ENCODE measurements at places on chromosomes 7 and 10.
A peak's percentile ranks its signal among the peaks of the same experiment; 100 is the strongest.

GRCh38 chr7:88668591-88668990, 90.9 kb upstream of the ZNF804B start:
- DNase-seq: no peak

DNA sequence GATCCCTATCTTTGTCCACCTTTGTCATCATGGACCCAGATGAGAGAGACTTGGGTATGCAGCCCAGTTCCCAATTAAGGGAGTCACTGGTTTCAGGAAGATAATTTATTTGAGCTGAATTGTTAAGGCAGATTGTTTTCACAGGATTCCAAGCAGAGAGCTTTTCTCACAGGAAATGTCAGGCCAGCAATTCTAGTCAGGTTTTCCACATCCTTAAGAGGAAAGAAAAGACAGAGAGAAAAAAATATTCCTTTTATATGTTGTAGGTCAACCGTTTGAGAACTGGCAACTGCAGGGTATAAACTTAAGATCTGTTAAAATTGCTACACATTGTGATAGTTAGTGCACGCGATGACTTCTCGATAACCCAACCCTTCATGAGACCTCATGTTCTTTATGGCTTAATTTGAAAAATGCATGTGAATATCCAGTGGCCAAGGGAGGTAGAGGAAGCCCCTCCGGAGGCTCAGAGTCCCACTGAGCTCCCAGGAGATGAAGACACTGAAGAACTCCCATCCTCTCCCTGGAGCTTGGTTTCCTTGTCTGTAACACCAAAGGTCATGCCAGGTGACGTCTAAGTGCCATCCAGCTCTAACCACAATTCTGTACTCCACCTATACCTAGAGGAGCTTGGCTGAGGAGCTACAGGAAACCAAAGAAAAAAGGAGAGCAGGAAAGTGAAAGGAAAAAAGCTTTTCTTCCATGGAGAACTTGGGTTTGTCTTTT, 45.6 kb downstream of the MINDY4 start:
- no peak for DNase-seq

GRCh38 chr10:14674376-14675050, 100.2 kb downstream of the FAM107B start:
- no peak for DNase-seq

GRCh38 chr7:138015096-138015495, 13.2 kb upstream of the CREB3L2 start:
- DNase-seq: no peak

DNA sequence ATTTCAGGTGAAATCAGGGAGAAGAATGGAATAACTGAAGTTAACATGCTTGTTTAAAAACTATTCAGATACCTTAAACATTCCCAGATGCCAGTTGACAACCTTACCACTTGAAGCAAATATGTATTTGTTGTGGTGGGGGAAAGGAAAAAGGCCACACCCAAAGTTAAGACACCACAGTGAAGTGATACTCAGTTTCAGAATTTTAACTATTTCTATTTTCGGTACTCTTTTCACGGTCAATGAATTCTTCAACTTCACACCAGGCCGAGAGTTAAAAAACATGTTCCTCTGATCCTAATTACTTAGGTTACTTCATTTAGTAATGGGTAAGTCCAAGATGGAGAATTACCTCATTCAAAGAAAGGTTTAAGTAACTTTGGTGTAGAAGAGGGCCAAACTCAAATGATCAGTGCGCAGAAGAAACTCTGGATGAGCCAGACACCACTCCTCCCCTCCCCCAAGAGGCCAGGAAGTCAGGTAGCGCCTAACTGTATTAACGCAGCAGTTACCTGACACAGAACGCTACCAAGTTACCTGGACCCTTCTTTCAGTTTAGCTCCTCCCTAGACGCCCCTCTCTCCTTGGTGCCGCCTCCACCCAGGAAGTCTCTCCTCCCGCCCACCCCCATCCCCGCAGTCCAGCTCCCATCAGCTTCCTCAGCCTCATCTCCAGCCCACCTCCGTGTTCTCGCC, 700 bp downstream of the MTPN start:
- peak; percentile 7 for DNase-seq

DNA sequence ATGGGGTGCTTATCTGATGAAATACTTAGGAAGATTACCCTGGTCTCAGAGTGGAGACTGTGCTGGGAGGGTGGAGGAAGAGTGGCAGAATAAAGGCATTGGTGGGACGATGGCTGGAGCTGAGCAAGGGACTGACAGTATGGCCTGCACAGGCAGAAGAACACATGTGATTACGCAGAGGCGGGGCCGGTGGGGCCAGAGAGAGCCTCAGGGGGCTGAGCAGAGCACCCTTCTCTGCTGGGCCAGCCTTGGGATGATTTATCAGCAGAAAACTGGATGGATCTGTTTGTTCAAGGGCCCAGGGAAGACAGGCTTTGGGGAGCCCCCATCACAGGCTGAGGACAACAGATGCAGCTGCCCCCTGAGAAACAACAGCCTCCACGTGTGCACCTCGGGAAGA, 272.1 kb downstream of the SDK1 start:
- no peak for DNase-seq

DNA sequence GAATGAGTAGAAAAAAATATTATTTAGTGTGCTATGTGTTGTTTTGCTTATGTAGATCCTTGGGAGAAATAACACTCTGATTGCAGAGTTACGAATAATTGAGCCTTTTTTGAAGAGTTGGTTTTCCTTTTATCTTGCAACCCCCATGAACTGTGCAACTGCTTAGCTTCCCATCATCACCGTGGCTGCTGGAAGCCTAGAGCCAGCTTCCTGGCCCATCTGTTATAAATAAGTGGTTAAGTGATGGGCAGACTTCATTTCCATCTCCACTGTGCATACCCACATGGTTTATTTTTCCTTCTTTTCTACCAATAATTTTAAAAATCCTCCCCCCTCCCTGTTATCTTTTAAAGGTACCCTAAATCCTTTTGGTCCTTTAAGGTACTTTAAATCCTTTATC, 554.9 kb upstream of the GALNT17 start:
- DNase-seq: no peak

- DNase-seq: no peak
Measured at GRCh38 chr7:29142021-29142727, 4.2 kb downstream of the CPVL start.

GRCh38 chr7:48097521-48098231, 8.6 kb downstream of the UPP1 start:
- DNase-seq: no peak

GRCh38 chr7:100602889-100603725, 944 bp downstream of the PCOLCE start:
- DNase-seq: no peak

DNA sequence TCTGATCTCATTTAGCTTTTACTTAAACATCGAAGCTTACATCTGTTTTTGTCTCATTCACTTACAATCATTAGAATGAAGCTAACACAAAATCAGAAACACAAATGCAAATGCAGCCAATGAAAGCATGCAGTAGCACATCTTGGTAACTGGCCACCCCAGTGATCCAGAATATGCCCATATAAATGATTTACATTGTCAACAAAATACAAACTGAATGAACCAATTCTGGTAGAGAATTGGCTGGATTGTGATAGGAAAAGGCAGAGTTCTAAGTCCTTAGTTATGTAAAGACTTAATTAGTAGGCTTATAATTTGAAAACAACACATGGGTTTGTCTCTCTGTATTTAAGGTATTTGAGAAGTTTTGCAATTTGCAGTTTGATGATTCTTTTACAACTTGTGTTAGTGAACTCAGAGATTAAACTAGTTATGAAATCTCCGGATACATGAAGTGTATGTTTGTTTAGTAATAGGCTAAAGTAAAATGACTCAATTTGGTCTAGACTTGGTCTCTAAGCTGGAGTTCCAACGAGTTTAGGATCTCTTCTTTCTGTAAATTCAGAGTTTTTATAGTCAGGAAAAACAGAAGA, 21.2 kb downstream of the TECTB start:
- no peak for DNase-seq

GRCh38 chr7:47385536-47386125, 196.3 kb downstream of the TNS3 start:
- no peak for DNase-seq

GRCh38 chr7:55898287-55898686, 11.0 kb downstream of the ZNF713 start:
- DNase-seq: no peak

DNA sequence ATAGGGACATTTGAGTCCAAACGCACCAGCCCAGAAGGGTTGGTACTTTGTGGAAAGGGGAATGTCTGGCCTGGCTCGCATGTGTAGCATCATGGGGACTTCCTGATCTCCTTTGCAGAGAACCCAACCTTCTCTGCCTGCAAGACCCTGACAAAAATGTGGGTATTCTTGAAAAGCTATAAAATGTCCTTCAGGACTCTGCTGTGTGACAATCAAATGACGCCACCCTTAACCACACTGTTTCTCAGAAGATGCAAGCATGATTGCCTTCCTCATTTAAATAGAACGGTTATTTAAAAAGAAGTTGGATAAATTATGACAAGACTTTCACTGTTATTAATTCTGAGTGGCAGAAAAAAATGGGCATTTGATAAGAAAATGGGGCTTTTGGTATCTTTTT, 15.1 kb upstream of the GPR15LG start:
- no peak for DNase-seq

DNA sequence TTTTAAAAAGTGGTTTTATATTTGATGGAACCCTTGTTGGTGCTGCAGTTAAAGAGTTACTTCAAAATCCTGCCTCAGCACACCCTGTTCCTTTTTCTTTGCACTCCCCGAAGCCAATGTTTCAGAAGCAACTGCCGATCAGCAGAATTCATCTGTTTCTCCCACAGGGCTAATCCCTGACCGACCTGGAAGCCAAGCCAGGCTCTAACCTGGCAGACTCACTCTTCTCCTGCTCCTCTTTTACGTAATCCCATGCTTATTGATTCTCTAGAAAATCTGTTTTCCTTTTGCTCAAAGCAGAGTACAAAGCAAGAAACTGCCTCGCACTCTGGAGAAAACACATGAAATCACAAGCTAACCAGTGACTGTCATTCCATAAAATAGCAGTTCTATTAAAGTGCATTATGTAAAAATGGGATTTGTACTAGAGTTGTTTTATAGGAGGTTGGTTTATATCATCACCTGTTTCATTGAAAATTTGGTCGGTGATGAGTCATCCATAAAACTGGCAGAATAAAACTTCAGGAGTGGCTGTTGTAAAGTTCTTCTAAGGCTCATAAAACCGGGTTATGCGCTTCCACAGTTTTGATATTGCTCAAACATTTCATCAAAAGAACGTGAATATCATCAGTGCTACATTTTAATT, 99.9 kb downstream of the CNTNAP2 start:
- DNase-seq: no peak

GRCh38 chr10:58781873-58782488, 269.3 kb downstream of the BICC1 start:
- DNase-seq: peak; percentile 32

DNA sequence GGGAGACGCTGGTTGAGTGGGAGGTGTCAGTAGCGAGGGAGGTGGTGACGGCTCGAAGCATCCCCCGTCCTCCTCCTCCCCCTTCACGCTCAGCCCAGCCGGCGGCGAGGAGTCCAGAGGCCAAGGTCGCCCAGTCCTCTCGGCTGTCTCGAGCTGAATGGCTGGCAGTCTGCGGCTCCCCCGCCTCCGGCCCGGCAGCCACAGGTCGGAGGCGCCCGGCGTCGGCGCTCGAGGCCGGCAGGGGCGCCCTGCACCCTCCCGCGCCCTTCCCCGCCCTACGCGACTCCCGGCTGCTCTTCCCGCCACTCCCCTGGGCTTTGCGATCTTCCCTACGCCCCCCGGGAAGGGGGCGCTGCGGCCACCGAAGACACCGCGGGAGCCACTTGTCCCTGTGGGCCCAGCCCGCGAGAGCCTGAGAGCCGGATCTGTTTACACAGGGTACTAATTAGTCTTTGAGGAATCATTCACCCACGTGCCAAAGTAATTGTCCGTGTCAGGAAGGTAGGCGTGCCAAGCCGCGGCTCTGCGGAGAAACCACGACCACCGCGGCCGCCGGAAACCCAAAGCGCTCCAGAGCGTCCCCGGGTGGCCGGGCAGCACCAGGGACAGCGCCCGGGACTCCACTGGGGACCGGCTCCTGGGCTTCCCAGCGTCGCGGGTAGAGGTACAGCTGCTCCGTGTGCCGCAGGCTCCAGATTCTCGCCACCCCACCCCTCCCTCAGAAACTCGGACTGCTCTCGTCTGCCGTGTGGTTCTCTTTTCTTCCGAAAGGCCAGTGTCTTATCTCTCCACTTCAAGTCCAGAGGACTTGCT, at the start of gene NXPH1:
Gene NXPH1, plus strand, starts transcription at position 133 of the 813 bp plus-strand sequence.
- peak; percentile 47 for DNase-seq

GRCh38 chr7:40221836-40222235, 87.0 kb downstream of the SUGCT start:
- no peak for DNase-seq

- DNase-seq: no peak
Measured at GRCh38 chr7:108368466-108368865, 87.8 kb downstream of the NRCAM start.

DNA sequence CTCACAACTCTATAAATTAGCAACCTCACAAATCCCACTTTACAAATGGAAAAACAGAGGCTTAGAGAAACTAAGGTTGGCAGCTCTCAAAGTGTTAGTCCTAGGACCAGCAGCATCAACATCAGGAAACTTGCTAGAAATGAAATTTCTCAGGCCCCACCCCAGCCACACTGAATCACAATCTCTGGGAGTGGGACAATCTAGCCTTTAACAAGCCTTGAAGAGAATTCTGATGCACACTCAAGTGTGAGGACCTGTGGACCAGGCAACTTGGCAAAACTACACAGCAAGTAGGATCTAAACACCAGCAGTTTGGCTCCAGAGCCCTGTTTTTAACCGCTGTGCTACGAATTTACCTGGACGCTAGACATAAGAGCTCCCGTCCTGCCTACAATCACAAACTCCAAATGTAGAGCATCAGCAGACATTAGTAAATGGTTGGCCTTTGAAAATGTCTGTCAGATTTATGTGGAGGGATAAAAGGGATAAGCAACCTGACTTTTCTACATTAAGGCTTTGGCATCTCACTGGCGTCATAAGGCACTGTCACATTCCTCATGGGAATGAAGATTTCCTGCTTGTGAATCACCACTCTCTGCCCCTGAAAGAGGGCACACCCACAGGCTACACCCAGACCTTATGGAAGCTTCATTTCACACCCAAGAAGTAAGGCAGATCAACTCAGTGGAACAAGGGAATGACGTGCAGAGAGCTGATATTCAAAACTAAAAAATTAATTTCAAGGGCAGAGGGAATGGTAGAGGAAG, 34.5 kb downstream of the PPP1R3C start:
- no peak for DNase-seq

GRCh38 chr10:112330162-112330561, 43.8 kb upstream of the ACSL5 start:
- no peak for DNase-seq

GRCh38 chr7:107879400-107880035, 11.5 kb upstream of the DLD start:
- no peak for DNase-seq

DNA sequence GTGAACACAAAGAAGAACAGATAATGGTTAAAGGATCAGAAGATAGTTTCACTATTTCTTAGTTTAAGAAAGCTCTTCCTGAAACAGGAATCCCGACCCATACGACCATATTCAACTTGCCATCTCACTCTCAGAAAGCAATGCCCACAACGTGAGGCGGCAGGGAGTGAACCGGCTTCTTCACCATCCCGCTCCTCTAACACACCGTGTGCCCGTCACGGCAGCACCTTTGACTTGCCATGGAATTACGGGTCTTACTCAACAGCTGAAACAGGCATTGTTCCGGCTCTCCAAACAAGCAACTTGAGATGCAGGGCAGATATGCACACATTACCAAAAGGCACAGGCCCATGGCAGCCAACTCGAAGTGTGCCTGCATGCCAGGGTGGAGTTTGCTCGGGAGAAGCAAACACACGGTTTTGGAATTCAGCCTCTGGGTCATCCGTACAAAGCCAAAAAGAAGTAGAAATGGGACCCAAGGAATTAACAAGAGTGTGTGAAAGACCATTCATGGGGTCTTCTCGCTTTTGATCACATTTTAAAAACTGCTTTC, 293.6 kb downstream of the DNAJB6 start:
- no peak for DNase-seq

GRCh38 chr10:87579563-87579962, 74.9 kb downstream of the MINPP1 start:
- DNase-seq: no peak
